ENCODE measurements at places on chromosomes 3 and 15.

GRCh38 chr3:29454161-29454611 lies 173.3 kb downstream of the RBMS3 start:
- DNase-seq: no peak

GRCh38 chr3:115615001-115615814 lies 8.1 kb upstream of the GAP43 start:
- DNase-seq: no peak

DNA sequence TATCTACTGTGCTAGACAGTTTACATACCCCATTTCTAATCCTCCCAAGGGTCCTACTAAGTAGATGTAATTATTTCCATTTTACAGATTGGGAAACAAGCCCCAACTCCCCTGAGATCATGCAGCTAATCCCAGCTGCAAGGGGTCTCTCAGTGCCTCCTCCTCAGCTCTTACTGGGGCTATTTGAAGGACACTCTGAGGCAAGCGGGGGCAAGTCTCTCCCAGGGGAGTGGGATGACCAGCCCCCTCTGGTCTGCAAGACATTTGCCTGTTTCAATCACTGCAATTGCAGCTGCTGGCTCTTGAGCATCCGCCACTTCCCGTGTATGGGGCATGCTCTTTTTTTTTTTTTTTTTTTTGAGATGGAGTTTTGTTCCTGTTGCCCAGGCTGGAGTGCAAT lies 11.4 kb downstream of the LAMP3 start:
- no peak for DNase-seq

- DNase-seq: no peak
Measured at GRCh38 chr3:102053375-102053989, 204.2 kb downstream of the NFKBIZ start.

DNA sequence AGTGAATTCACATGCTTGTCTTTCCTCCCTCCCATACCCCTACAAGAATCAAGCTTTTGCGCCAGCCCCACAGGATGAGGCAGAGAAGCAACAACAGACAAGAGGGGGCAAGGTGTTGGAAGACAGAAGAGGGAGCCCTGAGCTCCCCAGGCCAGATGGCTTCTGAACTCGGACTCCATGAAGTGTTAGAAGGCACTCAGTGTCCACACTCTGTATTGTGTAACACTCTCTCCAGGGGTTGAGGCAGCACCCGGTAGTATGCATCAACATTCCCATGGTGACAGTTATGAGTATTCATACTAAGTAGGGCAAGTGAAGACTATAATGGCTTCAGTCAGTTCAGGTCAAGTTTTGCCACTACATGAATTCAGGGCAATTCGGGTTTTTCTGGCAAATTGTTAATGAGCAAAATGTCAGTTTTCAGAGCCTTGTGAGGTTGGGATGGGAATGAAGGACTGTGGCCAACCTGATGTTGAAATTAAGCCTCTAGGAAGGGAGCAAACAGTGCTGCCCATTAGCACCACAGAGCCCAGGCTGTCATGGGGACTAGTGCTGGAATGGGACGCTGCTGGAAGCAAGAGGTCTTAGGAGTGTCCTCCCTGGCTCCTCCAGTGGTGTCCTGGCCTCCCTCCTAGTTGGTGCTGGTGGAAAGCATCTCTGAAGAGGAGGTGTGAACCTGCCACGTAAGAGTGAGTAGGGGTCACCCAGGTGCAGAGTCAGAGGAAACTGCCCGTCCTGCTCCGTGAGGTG lies 79.4 kb downstream of the KLF15 start:
- no peak for DNase-seq

DNA sequence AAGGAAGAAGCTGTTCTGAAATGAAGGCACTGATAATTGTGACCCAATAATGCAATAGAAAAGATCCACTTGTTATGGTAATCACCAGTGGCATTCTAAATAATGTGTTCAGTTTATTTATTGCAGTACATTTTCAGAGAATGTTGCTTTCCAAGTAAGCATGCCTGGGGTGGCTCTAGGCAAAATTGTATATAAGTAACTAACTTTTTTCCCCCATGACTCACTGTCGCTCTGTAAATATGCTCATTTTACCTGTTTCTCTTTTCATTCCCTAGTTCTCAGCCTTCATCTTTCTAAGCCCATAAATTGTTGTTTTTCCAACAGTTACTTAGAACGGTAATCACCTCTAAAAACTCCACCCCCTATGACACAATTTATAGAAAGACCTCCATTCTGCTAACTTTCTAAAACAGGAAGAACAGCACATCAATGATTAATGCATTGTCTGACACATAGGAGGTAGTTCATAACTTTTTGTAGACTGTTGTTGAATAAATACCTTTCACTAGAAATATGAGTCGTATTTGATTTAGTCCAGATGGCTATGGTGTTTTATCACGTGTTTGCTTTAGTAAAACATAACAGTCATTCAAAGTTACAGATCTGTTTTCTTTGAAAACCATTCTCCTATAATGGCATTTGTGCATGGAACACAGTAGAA lies 143.1 kb downstream of the LSAMP start:
- DNase-seq: no peak

- DNase-seq: no peak
Measured at GRCh38 chr15:58535894-58536293, 104.1 kb downstream of the LIPC start.

DNA sequence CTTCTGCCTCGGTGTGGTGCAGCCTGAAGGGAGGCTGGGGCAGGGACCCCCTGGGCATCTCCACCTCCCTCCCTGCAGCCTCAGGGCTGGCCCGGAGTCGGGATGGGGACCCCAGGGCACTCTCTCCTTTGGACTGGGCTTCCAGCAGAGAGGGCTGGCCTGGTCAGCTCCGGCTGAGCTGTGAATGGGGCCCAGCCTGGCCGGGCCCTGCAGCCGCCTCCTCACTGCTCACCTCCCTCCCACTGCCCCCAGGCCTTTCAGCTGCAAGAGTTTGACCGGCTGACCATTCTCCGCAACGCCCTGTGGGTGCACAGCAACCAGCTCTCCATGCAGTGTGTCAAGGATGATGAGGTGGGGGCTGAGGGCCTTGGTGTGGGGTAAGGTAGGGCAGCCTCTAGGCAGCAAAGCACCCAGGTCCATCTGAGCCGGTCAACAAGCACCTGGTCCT lies 36.0 kb downstream of the PSTPIP1 start:
- no peak for DNase-seq

DNA sequence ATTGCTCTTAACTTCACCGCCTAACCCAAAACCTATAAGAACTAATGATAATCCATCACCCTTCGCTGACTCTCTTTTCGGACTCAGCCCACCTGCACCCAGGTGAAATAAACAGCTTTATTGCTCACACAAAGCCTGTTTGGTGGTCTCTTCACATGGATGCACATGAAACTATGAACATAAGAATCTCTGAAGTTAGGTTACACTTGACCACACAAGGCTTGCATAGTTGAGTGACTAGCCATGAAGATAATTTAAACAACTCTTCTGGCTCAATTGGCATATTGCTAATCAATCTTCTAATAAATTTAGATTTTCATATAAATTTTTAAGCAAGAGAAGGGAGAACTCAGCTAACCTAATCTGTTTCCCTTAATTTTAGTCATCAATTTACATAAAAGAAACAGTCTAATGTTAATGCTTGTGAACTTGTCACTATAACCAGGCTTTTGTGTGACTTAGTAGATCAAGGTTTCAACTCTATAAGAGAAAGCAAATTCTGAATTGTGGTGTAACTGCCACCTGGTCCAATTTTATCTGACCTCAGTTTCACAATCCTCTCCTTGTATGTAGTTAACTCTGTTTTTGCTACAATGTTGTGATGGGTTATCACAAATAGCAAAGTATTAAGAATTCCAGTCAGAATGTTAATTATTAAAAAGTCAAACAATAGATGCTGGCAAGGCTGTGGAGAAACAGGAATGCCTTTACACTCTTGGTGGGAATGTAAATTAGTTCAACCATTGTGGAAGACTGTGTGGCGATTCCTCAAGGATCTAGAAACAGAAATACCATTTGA lies 82.0 kb downstream of the HHLA2 start:
- no peak for DNase-seq

- peak; percentile 48 for DNase-seq
Measured at GRCh38 chr3:14216257-14217048, 37.8 kb downstream of the LSM3 start.

DNA sequence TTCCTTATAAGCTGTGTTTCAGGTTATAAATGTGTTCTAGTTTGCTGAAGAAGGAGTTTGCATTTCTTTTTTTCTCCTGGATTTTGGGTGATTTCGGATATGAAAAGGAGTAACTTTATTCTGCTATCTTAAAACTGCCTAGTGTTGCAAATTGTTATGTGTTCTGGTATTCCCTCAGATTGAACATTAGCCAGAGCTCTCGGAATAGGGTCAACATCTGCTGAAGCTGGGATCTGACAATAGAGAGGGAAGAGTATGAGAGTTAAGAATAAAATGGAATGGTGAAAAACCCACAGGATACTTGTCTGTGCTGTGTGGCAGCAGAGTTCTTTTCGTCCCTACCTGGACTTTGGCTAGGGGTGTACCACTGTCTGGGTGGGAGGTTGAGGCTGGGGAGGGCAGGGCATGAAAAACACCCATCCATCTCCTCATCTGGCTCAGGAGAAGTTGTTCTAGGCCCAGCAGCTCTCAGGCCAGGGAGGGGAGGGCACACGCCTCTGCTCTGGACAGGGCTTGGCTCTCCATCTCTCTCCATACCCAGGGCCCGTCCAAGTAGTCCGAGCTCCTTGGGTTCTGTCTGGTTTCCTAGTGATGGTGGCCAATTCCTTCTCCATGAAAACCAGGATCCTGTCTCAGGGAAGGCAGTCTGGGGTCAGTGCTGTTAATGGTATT lies 13.2 kb downstream of the SPSB4 start:
- no peak for DNase-seq

DNA sequence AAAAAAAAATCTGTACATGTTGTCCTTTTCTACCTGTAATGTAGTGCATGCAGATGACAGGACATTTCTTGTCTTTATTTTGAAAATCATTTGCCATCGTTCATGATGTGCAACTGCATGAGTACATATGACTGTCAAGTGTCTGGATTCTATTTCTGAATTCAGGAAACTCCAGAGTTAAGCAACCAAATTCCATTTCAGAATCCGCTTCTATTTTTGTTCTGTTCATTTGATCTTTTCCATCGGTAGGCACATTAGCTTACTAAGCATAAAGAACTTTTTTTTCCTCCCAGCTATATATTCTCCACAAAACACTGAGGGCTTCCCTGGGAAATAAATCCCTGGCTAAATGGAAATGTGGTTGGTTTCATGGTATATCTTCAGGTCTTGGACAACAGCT lies 365.6 kb downstream of the PTPRG start:
- DNase-seq: no peak

DNA sequence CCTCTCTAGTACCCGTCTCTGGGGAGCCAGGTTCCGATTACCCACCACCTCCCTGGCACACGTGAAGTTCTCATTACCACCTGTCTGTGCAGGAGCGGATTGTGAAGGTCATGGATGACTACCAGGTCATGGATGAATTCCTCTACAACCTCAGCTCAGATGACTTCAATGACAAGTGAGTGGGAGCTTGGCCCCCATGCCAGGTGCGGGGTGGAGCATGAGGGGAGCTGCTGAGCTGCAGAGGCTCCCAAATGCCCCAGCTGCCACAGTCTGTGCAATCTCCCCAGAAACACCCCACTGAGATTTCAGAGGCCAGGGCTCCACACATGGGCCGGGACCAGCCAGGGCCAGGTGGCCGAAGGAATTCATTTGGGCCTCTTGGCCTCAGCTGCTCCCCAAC lies 34.3 kb downstream of the DNAH1 start:
- DNase-seq: no peak

DNA sequence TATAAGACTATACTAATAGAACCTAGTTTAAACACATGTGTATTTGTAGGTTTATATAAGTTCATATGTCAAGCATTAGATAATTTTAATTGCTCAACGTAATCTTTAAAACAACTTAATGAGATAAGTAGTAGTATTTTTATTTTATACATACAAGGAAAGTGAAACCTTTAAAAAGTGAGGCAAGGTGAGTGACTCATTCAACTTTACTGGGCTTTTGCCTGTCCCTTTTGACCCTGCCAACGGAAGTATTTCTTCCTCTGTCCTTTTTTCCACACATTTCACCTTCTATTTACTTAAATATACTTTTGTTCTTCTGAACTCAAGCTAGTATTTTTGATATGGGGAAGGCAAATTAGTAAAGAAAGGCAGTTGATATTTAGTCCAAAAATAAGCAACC lies 78.5 kb downstream of the KBTBD8 start:
- DNase-seq: no peak

GRCh38 chr3:126472277-126473006 lies 3.2 kb downstream of the ZXDC start:
- DNase-seq: no peak

- peak; percentile 60 for DNase-seq
Measured at GRCh38 chr15:101307897-101308603, 13.0 kb upstream of the SNRPA1 start.

DNA sequence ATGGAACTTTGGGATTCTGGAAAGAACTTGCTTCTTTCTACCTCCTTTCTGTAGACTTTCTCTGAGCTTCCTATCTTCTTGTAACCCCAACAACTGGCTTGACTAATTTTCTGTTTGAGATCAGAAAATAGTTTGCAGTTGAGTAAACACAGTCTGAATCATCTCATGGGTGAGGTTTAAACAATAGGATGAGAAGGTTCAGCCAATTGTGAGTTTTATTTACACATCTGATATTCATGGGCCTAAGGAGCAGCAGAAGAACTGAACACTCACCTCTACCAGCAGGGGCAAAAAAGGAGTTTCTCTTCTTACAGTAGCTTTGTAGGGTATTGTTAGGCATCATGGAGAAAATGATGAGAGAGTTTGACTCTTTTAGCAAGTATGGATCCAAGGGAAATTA lies 54.2 kb downstream of the DTWD1 start:
- no peak for DNase-seq

DNA sequence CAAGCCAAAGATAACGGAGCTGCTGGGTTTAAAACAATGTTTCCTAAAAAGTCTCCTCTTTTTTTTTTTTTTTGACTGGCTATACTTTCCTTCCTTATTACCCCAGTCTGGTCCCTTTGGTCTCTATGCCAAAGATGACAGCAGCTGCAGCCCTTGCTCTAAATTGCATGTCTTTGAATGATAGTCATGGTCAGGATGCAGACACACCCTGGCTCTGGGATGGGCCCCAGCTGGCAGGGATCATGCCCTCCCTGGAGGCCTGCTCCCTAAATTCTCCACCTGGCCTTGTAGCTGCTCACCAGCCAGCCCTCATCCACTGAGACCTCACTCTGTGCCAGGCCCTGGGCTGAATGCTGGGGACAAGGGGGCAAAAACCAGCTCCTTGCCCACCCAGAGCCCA lies 95.8 kb downstream of the MESD start:
- no peak for DNase-seq

DNA sequence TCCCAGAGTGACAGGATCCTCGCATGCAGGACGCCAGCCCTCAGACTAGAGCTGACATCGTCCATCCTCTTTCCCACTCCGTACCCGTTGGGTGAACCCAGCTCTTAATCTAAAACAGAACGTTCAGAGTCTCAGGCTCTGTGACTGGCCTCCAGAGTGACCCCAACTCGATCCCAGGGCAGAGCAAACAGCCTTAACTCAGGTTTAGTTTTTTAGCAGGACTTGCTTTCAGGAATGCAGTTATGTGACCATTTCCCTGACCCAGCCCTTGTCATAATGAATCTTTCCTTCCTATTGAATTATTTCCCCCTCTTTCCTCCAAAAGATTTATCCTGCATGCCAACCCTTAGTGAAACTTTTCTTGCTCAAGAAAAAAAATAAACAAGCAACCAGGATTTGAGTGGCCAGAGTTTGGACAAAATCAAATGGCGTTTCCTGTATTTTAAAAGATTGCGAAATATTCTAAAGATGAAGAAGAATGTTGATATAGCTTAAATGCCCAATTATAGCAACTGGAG lies 47.8 kb upstream of the RARB start:
- DNase-seq: no peak

GRCh38 chr3:72247645-72248388 lies 462.9 kb upstream of the PROK2 start:
- DNase-seq: peak; percentile 91

- no peak for DNase-seq
Measured at GRCh38 chr3:52343946-52344600, 28.0 kb downstream of the DNAH1 start.
